Stimulated activated CD8-positive, alpha-beta memory T cell treated with anti-CD3 and anti-CD28 coated beads, Interleukin-7, amount 100 ng/mL, for 1 hour (primary cell): ENCODE measurements at places on chromosomes 6 and 20.

GRCh38 chr6:33761922-33762629 is 15.4 kb upstream of the IP6K3 start:
- no peak for DNase-seq

GRCh38 chr6:14455876-14456648 is 338.5 kb downstream of the CD83 start:
- DNase-seq, result no peak

GRCh38 chr6:69780585-69781178 is 16.1 kb downstream of the LMBRD1 start:
- no peak for DNase-seq

GRCh38 chr20:54429364-54429763 is 46.0 kb upstream of the DOK5 start:
- DNase-seq, result no peak

DNA sequence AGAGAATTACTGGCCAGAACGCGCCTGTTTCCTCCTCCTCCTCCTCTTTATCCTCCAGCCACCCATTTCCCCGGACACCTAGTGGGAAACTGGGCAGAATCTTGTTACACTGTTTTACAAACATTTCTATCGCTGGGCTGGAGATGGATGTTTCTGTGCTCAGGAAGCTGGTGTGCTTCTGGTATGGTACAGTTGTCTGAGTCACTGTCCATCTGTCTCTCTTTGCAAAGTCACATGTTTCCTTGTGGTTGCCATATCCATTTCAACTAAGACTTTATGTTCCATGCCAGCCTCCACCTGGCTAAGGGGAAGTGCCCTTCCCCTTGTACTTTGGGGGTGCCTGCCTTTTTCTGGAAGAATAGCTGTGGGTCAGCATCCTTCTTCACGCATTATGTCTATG is 52.9 kb upstream of the SLC22A16 start:
- no peak for DNase-seq

- no peak for DNase-seq
Measured at GRCh38 chr20:11454966-11455799, 462.5 kb upstream of the BTBD3 start.

GRCh38 chr6:52415917-52416628 is 4.1 kb upstream of the EFHC1 start:
- no peak for DNase-seq

- DNase-seq, result no peak
Measured at GRCh38 chr6:165059032-165059431, 250.4 kb downstream of the C6orf118 start.

DNA sequence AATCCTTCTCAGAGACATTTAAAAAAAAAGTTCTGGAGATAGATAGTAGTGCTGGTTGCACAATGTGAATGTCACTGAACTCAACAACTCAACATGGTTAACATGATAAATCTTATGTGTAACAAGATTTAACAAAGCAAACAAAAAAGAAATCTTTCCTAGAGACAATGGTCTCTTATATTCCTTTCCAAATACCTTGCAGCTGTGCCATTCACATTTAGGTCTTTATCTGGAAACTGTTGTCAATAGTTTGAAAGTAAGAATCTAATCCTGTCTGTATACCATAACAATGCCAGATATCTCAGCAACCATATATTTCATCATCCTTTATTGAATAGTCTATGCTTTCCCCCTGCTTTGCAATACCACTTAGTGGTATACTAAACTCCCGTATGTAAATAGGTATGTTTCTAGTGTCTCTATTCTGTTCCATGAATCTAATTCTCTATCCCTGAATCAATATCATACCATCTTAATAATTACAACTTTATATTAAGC is 2.1 kb downstream of the SERAC1 start:
- DNase-seq, result no peak

- DNase-seq, result no peak
Measured at GRCh38 chr6:51788121-51788520, 299.3 kb downstream of the PKHD1 start.

GRCh38 chr6:158027590-158028285 is 46.1 kb downstream of the SYNJ2 start:
- no peak for DNase-seq
